Activated naive CD8-positive, alpha-beta T cell treated with anti-CD3 and anti-CD28 coated beads, Interleukin-2, amount 10 ng/mL, durations not matched to agents 7 days and 5 days (primary cell): ENCODE measurements at places on chromosomes 2 and 18.

GRCh38 chr2:162063281-162063680 is 10.7 kb downstream of the DPP4 start:
- no peak for DNase-seq
- peaks cover 74% of the 10 kb centered on the region for H3K4me1 ChIP-seq
- peak overlapping the region; percentile 83 for H3K27ac ChIP-seq
- H3K27me3 ChIP-seq = no peaks in the 10 kb centered on the region

DNA sequence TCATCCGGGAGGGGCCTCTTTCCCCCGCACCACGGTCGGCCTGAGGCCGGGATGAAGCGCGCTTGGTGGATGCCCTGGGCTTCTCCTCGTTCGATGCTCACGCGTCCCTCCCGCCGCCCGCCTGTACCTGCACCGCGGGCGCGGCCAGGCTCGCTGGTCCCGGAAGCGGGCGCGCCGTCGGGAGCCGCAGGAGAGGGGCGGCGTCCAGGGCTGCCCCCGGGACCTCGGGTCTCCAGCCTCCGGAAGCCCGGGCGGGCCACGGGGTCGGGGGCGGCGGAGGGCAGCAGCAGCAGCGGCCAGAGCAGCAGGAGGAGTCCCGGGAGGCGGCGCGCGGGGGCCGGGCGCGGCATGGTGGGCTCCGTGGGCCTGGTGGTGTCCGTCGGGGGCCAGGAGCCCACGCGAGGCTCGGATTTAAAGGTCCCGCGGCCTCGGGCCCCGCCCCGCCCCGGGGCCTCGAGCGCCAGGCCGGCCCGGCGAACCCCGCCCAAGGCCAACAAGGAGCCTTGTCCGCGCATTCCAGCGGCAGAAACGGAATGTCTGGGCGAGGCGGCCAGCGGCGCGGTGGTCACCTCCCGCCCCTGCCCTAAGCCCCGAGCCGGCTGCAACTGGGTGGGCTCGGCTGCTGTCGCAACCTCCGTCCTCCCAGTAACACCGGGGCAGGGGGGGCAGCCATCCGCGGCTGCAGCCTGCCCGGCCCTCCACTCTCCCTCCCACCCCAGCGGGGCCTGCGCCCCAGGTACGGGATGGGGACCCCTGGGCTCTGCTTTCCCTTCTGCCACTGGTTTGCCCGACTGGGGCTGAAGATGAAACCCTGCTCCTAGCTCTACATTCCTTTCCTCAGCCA is at the start of gene MATN3:
Gene MATN3, minus strand, starts transcription at position 387 of the 844 bp plus-strand sequence. Its CDS starts 37 bp downstream, at position 350.
- H3K4me1 ChIP-seq = peaks cover 1% of the 10 kb centered on the region
- no peak within 1 kb of the TSS for H3K27ac ChIP-seq
- peaks cover 46% of the 10 kb centered on the region for H3K27me3 ChIP-seq
- peak; percentile 46 for DNase-seq
- peak within 1 kb of the TSS; percentile 58 for H3K4me3 ChIP-seq

GRCh38 chr2:209425471-209426071 is 1.7 kb downstream of the MAP2 start:
- H3K4me1 ChIP-seq = peaks cover 12% of the 10 kb centered on the region
- no peaks in the 10 kb centered on the region for H3K36me3 ChIP-seq
- H3K27ac ChIP-seq = no peak overlapping the region
- no peak for DNase-seq

- H3K4me1 ChIP-seq = peaks cover 14% of the 10 kb centered on the region
- peak overlapping the region; percentile 17 for H3K27ac ChIP-seq
- no peaks in the 10 kb centered on the region for H3K36me3 ChIP-seq
- H3K4me3 ChIP-seq = peak overlapping the region; percentile 53
- H3K27me3 ChIP-seq = peaks cover 16% of the 10 kb centered on the region
Measured at GRCh38 chr18:55489034-55489986, 98.7 kb downstream of the TCF4 start.

DNA sequence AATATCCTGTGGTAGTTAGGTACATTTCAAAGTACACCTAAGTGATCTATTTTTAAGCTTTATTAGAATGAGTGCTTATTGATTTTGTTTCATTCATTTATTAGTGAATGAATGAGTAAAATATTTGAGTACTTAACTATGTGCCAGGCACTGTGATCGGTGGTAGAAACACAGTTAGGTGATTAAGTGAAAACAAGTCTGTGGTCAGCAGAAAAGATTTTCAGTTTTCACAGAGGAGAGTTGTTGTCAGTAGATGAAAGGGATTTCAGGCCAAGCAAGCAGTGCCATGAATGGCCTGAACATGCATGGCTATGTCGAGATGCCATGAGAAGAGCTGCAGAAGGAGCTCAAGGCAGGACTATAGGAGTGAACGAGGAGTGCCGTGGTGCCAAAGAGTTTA is 85.9 kb downstream of the SPTBN1 start:
- H3K36me3 ChIP-seq = no peaks in the 10 kb centered on the region
- H3K27me3 ChIP-seq = no peaks in the 10 kb centered on the region
- H3K4me3 ChIP-seq = no peak overlapping the region
- H3K4me1 ChIP-seq = peaks cover 10% of the 10 kb centered on the region

GRCh38 chr2:9213477-9214051 is 7.0 kb downstream of the ASAP2 start:
- no peak overlapping the region for H3K27ac ChIP-seq
- DNase-seq = no peak
- no peaks in the 10 kb centered on the region for H3K36me3 ChIP-seq
- no peak overlapping the region for H3K4me3 ChIP-seq
- H3K27me3 ChIP-seq = peaks cover 33% of the 10 kb centered on the region

DNA sequence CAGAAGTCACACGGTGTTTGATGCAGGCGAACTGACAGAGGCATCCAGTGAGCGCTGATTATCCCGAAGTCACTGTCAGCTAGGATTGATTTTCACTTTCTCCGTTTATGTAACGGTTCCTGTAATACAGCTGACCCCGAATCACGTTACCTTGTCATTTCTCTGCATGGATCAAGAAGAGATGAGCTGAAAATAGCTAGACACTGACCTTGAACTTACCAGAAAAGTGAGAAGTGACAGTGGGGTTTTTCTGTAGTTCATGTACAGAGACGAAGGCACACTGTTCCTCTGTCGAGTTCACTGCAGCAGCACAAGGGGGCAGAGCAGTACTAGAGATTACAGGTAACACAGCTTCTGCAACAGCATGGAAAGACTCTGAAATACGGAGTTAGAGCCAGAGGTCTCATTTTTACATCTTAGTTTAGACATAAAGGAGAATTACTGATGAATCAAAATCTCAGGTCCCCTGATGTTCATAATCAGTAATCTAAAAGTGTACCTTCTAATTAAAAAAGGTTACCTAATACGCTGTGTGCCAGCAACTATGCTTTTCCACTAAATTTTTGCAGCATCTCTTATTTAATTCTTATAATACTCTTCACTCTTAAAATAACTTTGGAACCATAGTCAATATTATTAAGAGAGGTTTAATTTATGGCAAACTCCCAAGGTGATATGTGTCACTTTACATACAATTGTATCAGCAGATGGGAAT is 33.1 kb downstream of the ARHGAP15 start:
- peaks cover 44% of the 10 kb centered on the region for H3K36me3 ChIP-seq
- H3K27ac ChIP-seq = no peak overlapping the region
- H3K27me3 ChIP-seq = no peaks in the 10 kb centered on the region
- peaks cover 59% of the 10 kb centered on the region for H3K4me1 ChIP-seq

GRCh38 chr2:139031722-139032121 is 251.5 kb upstream of the NXPH2 start:
- H3K36me3 ChIP-seq = no peaks in the 10 kb centered on the region
- no peaks in the 10 kb centered on the region for H3K27me3 ChIP-seq
- H3K27ac ChIP-seq = no peak overlapping the region
- no peaks in the 10 kb centered on the region for H3K4me1 ChIP-seq
